ENCODE measurements at places on chromosomes 4 and X.

GRCh38 chr4:165345666-165346417, 18.4 kb downstream of the MSMO1 start:
- DNase-seq, result no peak

DNA sequence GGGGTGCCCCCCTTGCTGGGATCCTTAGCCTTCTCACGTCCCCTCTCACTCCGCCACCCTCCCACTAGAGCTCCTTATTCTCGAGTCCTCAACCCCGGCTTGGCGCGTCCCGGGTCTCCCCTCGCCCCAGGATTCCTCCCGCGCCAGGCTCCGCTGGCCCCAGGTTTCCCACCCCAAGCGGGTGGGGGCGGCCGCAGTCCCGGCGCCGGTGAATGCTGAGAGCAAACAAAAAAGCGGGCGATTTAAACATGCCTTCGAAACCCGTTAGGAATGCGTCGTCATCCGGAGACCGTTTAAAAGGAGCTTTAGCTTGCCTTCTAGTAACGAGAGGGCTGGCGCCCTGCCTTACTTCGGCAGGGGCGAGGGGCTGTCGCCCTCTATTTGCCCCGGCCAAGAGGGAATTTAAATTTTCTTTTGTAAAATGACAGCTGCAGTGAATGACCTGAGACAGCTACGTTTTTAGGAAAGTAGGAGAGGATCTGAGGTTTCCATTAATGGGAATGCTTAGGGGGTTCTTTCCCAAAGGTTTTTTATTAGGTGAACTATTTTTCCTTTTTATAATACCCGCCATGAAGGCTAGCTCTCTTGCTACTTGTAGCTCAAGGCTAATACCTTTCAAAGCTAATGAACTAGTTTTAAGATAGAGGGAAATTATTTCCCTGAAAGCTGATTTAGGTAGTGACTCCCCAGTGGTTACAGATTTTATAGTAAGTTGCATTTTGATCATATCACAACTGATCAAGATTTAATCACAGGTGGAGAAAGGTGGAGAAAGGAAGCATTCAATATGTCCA, 3.1 kb downstream of the JADE1 start:
- DNase-seq, result no peak

DNA sequence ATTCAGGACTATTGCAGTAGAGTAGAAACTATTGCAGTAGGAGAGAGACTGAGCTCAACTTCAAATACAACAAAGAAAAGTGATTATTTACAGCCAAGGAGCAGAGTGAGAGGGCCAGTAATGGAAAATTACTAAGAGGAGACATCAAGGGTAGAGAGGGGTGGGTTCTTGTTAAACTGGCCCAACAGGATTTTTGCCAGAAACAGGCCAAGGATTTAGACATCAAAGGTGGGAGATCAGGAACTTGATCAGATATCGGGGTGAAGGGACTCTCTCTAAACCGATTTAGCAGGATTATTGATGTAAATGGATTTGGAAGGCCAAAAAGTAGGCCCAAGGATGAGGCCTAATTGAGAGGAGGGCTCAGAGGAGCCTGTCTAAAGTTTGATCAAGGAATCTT, 64.8 kb downstream of the IRS4 start:
- no peak for DNase-seq

- no peak for DNase-seq
These were observed 326.4 kb downstream of the EVC2 start for GRCh38 chr4:5381961-5382441.

GRCh38 chrX:57155171-57155570, 18.0 kb upstream of the SPIN2A start:
- DNase-seq, result no peak

- no peak for DNase-seq
These were observed 3.9 kb downstream of the RPL10 start for GRCh38 chrX:154401918-154402621.

- DNase-seq, result no peak
These were observed at the start of gene BTC for GRCh38 chr4:74794382-74795010. BTC (minus strand) TSS chr4:74794523; CDS start chr4:74794325, 198 bp downstream.

- no peak for DNase-seq
These were observed 9.9 kb downstream of the TMSB4X start for GRCh38 chrX:12984603-12985319.

DNA sequence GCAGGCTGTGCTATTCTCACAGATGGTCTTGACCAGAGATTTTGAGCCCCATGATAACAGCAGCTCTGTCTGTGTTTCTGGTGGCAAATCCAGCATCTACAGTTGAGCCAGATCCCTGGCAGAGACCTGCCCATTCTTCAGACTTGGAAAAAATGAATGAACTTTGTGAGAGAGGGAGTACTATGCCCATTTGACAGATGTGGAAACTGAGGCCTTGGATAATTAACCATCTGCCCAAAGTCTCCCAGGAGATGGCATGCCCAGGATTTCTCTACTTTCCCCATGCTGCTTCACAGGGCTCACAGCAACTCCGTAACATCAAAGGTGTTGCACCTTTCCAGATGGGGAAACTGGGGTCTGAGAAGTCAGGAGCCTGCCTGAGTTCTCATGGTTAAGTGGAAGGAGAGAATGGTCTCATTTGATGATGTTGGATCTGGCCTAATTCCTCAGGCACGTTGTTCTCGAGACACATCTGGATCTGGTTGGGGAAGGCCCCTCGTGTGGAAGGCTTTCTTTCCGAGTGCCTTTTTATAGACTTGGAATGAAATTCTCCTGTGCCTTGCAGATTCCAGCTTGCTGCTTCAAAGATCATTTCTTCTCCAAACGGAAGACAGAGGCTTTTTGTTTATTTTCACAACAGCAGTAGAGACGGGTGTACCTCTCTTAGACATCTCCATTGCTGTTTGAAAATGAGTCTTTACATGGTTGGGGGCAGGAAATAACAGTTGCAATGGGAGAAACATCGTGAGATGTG, 73.3 kb upstream of the STX18 start:
- DNase-seq, result no peak

- DNase-seq, result no peak
These were observed 109.5 kb downstream of the CPZ start for GRCh38 chr4:8702020-8702495.

DNA sequence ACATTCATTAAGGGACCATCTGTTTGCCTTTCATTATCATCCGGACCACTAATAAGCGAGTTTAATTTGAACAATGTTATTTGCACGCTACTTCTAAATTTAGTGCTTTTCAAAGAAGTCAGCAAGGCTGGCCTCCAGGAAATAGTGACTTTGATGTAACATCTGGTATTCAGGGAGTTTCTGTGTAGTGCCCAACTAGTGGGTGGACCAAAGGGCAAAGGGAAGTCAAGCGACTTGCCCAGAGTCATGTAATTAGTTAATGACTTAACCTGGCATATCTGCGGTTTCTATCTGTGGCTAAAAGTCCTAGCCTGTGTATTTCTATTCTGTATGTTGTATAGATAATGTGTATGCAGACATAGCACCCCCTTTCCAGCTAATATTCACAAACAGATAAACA, 56.3 kb upstream of the LCORL start:
- DNase-seq, result no peak

DNA sequence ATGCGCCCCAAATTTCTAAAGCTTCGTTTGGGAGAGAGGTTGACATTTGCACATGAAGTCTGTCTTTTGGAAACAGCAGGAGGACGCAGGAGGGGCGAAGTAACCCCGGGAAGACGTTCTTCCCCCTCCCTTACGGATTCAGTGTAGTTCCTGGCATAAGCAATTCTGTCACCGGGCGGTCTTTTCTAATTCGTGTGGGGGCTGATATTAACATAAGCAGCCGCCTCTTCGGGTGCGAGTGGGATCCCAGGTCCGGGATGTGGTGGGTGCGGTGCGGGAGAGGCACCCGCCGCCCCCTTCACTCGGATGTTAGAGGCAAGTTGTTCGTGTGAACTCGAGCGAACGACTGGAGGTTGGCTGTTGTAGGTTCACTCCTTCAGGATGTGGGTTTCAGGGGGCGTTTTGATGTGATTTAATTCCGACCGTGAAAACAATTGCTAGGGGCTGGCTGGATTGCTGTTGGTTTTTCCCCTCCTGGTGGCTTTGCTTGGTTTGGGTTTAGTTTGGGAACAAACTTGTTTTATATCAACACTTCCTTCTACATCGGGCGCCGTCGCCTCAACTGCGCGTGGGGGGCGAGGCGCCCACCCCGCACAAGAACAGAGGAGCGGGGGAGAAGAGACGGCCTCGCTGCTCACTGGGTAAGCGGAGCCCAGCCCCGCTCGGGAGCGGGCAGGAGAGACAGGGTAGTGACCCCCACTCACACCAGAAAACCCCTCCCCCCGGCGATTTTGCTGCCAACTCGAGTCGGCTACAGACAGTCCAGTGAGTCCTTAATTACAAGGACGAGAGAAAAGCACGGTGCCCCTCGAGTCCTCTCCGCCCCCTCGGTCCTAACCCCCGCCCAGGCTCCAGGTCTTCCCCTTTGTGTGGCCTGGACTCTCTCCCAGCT, 2.9 kb upstream of the LEF1 start:
- no peak for DNase-seq

DNA sequence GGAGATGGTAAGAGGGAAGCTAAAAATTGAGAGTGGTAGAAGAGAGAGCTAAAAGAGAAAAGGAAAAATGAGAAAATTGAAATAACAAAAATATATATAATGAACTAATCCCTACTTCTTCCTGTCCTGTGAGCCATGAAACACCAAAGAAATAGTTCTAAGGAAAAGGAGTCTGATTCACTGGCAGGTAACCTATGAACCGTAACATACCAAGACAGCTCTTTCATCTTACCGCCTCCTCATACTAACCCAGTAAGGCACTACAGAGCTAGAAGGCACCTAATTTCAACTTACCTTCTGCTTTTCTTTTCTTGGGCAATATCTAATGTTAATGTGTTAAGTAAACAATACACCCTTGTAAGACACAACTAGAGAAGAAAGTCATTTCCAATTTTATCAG, 297.7 kb upstream of the DIAPH2 start:
- DNase-seq, result no peak

- no peak for DNase-seq
These were observed at the start of gene SFRP2 for GRCh38 chr4:153788413-153789276. SFRP2 (minus strand) TSS chr4:153789083; CDS start chr4:153788835, 248 bp downstream.

GRCh38 chr4:20251031-20251795, 492 bp upstream of the SLIT2 start:
- DNase-seq, result no peak

DNA sequence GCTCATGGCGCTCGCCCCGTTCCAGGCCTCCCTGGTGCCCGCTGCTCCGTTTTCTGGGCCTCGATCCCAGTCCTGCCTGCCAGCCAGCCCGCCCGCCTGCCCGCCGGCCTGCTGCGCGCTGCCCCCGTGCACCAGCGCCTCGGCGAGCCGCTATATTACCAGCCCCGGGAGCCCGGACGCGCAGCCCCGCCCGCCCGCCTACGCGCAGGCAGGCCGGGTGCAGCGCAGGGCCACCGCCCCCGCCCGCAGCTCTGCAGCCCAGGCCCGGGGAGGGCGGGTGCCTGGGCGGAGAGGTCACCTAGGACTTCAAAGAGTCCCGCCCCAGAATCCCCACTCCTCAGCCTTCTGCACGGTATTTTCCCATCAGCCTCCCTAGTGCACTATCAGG, at the start of gene MAOB:
Gene MAOB, minus strand, starts transcription at position 157 of the 388 bp plus-strand sequence. Its CDS starts 151 bp downstream, at position 6.
- DNase-seq, result no peak

DNA sequence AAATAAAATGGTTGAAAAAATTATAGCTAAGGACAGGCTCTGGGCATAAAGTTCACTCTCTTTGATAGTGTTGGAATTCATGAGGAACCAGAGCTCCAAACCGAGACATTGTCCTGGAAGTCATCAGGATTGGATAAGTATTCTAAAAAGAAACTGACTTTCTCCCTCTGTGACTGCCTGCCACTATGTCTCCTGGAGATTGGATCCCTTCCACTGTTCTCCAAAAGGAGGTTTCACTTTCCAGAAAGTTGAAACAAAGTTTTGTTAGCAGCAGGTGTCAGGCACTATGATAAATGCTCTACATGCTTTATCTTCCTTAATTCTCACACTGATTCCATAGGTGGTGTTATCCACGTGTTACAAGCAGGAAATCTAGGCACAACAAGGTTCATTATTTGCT, 16.8 kb downstream of the BANK1 start:
- DNase-seq, result no peak

DNA sequence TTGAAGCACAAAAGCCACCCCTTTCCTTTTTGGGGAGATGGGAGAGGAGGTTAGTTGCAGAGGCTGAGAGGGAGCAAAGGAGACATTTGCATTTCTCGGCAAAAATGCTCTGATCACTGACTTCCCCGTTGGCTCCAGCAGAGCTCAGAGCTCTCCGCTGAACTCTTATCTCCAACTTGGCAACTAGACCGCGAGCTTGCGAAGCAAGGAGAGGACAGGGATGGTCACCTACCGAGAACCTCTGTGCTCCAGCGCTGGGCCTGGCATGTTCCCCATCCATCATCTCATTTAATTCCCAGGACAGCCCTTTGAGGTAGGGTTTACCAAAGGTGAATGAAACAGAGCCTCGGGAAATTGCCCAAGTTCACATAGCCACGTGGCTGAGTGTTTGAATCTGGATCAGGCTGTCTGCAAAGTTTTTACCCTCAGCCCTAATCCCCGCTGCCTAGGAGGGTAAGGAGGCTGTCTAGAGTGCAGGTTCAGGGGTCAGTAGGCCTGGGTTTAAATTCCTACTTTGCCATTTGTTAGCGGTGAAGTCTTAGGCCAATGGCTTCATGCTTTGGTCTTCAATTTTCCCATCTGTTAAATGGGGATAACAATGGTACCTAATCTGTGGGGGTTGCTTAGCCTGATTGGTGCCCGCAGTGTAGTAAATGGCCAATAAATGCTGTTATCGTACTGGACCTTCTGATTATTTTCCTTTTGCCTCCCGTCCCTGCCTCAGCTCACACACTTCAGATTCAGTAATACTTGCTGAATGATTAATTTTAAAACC, 3.8 kb upstream of the CITED1 start:
- DNase-seq, result no peak

- DNase-seq, result no peak
These were observed 337.9 kb downstream of the CAMK2D start for GRCh38 chr4:113423631-113424030.

DNA sequence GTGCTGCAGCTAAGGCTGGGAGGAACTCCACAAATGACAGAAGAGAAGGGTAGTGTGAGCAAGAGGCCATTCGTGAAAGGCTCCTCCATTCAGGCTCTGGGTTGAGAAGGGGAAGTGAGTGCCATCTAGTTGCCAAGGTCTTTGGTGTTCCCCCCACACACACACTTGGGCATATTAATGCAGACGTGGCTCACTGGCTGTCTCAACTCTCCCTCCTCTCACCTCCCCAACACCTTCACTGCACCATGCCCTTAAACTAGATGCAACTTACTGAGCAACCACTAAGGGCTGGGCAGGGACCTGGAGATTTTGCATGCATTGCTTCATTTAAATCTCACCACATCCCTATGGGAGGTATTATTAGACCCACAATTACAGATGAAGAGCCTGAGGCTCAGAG, 8.7 kb downstream of the CLRN2 start:
- DNase-seq, result no peak

DNA sequence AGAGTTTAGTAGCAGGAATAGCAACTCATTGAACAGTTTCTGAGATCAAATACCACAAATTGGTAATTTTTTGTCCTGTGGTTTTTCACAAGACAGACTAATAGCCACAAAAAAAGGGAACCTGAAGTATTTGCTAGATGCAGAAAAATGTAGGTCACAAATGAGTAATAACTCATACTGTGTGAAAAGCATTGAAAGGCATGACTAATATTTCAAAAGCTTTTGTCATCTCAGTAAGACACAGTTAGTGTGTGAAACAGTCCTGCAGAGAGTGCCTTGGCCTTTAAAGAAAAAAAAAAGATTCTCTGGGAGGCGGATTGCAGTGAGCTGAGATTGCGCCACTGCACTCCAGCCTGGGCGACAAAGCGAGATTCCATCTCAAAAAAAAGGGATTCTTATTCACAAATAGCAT, 31.4 kb upstream of the SLC25A31 start:
- no peak for DNase-seq

Measured in stimulated activated CD4-positive, alpha-beta T cell treated with anti-CD3 and anti-CD28 coated beads, Interleukin-12 subunit alpha, Interleukin-12 subunit beta, amount 100 ng/mL, for 24 hours (primary cell).